ENCODE measurements at places on chromosomes 3 and 15.

DNA sequence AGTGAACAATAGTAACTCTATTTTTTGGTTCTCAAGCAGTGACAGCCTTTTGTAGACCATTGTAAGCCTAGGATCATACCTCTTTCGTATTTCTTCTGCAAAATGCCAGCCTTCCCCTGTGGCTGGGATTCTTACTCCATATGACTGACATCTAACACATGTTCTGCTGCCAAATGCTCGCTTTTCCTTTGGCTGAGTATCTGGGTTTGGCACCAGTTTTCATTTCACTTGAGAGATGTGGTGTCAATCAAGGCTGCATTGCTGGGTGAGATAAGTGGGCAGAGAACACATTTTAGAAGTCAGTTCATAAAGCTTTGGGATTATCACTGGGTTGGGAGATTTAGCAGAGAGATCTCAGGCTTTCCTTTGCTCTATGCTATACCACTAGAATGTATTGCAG lies 514.7 kb upstream of the SGO1 start:
- DNase-seq: peak; percentile 17

DNA sequence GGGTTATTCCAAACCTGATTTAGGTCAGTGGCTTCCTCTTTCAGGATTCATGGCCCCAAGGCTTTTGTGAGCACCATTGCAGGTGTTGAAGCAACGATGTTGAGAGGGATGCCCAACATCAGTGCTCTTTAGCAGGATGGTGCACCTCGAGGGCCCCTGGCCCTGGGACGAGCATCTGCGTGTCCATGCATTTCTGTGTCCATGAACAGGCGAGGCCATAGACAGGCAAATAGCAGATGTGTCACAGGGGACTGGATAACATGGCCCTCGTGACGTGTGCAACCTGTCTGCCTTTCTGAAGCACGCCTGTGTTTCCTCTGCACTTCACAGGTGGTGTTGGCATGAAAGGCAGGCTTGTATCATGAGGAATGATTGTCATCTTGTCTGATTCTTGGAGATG lies 132.3 kb downstream of the SNRPN start:
- no peak for DNase-seq

DNA sequence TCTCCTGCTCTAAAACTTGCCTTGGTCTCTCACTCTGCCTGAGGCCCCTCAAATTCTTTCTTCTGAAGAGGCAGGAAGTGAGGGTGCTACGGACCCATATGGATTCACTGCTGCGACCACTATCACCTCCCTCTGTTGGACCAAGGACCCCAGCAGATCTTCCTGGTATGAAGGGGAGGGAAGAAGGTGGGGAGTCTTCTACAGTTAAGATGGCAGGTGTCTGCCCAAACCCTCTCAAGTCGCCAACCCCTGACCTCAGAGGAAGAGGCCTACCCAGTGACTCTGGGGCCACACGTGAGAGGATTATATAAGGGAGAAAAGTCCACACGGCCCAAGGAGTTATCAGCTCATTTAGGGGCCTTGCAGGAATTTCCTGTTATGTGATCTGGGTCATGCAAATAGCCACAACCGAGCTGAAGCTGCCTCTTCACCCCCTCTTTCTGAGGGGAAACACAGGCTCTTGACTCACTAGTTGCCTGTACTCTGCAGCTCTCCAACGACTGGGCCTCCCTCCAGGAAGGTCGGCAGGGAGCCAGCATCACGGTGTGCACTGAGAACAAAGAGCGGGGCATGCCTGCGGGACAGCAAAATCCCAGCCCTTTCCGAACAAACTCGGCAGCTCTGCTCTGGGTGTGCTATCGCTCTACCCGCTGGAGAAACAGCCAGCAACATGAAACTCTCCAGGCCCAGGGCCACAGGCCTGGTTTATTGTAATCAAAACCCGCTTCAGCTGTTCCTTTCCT lies 116.0 kb downstream of the XXYLT1 start:
- DNase-seq: peak; percentile 58

DNA sequence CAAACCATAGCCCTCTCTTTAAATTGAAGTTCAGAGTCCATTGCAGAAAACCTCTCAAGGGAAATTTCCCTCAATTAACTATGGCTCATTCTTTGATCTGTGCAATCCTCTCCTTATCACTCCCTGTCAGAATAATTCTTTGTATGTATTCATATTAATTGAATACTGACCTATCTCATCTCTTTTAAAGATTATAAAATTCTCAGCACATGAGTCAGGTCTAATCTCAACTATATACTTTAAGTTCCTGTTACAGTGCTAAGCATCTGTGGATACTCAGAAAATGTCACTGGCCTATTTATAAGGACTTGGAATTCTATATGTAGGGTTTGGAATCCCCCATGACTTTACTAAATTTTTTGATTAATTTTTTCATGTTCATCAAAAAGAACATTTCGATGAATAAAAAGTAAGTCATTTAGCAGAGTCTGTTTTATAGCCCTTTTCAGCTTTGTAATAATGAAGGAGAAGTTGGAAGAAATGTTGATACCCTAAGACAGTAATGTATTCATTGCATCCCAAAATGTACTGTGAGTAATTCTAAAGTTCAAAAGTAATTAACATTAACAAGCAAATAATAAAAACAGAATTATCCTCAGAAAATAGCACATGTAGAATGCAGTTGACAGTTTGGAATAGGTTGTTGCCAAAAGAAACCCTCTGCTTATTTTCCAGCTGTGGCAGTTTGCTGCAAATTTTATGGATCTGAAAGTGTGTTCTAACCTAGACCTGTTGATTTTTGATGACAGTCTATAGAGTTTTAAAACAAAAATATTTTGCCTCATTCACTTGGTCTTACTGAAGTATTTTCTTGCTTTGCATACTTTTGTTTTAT lies 503.4 kb upstream of the CBLB start:
- DNase-seq: no peak

- DNase-seq: no peak
Measured at GRCh38 chr15:42079401-42079908, 14.9 kb downstream of the PLA2G4D start.

DNA sequence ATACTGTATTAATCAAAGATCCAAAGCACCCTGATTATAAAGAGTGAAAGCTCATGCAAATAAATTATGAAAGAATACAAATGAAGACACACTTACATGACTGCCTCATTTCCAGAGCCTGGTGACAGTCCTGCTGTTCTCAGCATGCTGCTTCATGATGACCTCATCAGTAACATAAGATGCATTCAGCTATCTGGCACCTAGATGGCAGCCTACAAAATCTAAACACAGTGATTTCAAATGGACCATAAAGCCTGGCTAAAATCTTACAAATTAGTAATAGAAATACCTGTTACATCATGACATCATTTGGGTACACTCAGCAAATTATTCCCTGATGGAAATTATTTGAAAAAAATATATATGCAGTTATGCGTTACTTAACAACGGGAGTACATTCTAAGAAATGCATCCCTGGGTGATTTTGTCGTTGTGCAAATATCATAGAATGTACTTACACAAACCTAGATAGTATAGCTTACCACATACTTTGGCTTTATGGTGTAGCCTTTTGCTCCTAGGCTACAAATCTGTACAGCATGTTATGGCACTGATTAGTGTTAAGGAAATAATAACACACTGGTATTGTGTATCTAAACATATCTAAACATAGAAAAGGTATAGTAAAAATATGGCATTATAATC lies 207.2 kb downstream of the EPHA3 start:
- DNase-seq: peak; percentile 8

DNA sequence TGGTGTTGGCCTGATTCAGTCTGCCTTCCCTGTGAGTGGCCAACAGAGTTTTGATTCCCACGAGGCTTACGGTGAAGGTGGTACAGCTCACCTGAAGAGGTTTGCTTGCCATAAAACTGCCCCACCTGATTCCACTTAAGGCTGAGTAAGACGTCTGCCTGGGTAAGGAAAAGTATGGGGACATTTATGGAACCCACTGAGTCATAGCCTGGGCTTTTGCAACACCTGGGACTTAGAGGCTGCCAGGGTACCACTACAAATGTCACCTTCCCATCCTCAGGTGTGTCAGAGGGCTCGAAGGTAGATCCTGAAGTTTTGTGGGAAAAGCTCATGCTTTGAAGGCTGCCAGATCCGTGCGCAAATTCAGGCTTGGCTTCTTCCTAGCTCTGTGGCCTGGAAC lies 56.9 kb upstream of the SLCO2A1 start:
- no peak for DNase-seq

GRCh38 chr3:130789782-130790322 lies 43.2 kb upstream of the PIK3R4 start:
- DNase-seq: no peak

DNA sequence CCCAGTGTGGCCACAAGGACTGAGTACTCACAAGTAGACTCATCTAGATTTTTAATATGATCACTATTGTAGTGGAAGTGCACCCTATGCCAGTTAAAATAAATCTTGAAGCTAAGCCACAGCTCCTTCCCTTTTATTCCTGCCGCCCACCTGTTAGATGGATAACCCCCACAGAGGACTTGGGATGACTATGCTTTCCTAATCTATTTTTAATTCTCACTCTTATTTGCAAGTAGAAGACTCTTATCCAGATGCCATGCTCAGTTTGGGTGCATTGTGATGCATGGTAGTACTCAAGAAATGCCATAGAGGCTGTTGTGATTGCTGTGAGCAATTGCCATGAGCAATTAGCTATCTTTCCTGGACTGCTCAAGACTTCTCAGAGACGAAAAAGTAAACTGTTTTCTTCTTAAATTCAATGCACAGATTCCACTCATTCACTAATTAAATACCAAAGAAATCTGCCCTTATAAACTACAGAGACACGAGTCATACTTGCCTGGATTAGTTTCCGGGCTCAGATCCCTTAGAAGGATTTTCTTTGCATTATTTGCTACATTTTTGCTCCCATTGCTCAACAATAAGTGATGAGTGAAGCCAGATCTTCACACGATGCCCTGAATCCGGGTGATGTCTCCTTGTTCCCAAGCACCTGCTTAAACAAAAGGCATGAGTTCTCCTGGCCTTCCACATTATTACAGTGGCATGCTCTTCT lies 472.1 kb downstream of the SOX2 start:
- no peak for DNase-seq

GRCh38 chr3:59704292-59704691 lies 654.5 kb upstream of the CFAP20DC start:
- DNase-seq: no peak

GRCh38 chr3:184619369-184619768 lies 57.8 kb downstream of the EPHB3 start:
- DNase-seq: no peak

- DNase-seq: no peak
Measured at GRCh38 chr3:14991818-14992612, 44.6 kb downstream of the NR2C2 start.

DNA sequence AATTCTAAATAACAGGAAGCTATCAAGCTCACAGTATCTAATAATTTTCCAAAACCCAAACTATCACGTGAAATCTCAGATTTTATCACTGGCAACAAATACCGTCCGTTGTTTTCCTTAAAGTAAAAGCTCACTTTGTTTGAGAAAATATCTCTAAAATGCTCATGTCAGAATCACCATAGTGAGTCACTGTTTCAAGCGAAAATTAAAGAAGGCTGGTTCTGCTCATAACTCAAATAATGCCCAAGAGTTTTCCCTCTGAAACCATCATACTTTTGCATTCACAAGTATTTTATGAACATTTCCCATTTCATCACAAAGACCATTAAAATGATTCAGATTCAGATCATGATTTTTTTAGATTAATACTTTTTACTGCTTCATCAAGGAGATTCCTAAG lies 50.6 kb downstream of the TBL1XR1 start:
- DNase-seq: no peak

DNA sequence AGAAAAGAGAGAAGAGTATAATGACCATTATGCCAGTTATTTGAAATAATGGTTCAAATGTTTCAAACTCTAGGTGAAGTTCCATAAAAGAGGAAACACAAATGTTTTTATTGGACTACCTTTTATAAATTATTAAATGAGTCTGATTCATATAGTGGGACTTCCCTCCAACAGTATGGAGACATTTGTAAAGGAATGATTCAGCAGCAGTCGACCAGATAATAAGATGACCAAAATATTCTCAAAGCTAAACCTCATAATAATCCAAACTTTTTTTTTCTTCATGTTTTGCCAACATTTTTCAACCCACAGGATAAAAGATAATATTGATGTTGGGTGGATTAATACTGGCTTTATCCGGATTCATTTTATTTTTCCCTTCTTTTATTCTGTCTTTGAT lies 18.8 kb downstream of the TIPARP start:
- no peak for DNase-seq

GRCh38 chr3:170809007-170809974 lies 60.7 kb downstream of the RPL22L1 start:
- peak; percentile 63 for DNase-seq

DNA sequence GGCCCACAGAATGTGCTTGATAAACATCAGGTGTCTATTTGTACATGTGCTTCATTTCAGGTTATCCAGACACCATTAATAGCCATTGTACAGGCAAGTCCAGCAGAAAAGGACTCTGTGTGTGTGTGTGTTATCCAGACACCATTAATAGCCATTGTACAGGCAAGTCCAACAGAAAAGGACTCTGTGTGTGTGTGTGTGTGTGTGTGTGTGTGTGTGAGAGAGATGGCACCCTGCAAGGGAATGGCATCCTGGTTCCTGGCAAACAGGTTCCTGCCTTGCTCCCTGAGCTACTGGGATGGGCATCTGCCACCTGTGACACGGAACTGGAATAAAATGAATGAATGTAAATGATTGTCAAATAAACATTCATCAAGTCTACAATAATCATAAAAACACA lies 11.7 kb downstream of the SUCLG2 start:
- DNase-seq: no peak

DNA sequence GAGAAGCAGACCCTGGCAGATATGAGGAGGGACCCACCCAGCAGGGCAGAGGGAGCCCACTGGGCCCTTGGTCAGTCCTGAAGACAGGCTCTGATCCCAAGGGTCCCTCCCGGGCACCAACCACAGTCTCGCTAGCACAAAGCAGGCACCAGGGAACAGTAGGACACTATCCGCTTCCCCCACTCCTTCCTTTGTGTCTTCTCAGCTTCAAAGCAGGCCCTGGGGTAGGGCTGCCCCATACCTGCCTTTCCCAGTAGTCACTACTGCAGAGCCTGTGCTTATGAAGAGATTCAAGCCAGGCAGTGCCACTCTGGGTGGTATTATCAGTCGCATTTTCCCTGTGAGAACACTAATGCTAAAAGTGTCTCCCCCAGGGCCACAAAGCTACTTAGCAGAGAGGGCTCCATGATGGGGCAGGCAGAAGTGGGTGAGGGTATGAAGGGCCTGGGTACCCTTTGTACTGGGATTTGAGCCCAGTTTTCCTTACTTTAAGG lies 32.7 kb downstream of the SRPRB start:
- DNase-seq: no peak

- no peak for DNase-seq
Measured at GRCh38 chr15:65413051-65413759, 9.5 kb downstream of the IGDCC4 start.

DNA sequence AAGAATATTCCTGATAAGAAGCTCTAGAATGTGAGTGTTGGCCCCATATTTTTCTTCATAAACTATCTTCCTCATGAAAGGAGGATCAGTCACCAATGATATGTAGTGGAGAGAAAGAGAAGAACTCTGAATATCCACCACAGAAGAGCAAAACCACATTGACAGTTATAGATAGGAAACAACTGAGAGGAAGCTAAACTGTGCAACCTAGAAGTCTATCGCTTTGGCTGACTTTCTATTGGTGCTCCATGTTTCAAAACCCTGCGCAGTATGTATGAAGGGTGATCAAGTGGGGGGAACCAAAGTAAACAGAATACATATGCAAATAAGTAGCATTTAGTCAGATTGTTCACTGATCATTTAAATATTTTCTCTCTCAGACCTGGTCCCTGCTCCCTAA lies 41.0 kb upstream of the ZNF280D start:
- no peak for DNase-seq

GRCh38 chr15:70014860-70015490 lies 82.7 kb downstream of the TLE3 start:
- no peak for DNase-seq

All from putamen (tissue), 1 donor.